ENCODE measurements at places on chromosomes 11 and 22.

GRCh38 chr22:44828193-44828592 is 75.8 kb downstream of the ARHGAP8 start:
- no peak for DNase-seq

- no peak for DNase-seq
Observed at GRCh38 chr11:76510060-76511047, 65.5 kb downstream of the EMSY start.

DNA sequence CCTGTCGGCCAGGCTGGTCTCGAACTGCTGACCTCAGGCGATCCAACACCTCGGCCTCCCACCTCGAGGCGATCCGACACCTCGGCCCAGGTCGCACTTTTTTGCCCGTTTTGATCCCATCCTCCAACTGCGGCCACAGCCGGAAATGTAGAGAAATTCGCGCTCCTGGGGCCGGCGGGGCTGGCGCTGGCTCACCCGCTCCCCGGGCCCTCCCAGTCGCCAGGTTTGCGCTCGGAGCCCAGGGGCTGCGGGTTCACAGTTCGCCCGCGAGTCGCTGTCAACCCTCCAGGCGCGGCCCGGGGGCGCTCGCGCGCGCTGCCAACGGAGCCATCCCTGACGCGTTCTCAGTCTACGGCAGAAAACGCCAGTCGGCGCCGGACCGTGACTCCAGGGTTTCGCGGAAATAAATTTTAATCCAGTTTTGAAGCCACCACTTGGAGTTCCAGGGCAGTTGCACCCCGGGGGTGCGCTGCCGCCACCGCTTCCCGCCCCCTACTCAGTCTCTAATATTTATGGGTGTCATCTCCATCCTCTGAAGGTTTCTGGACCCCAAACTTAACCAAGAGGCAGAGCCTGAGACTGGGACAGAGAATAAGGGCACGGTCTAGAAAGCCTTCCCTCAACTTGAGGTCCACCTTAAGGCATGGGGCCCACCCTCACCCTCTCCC is 1.5 kb upstream of the KLHDC7B start:
- peak; percentile 3 for DNase-seq

DNA sequence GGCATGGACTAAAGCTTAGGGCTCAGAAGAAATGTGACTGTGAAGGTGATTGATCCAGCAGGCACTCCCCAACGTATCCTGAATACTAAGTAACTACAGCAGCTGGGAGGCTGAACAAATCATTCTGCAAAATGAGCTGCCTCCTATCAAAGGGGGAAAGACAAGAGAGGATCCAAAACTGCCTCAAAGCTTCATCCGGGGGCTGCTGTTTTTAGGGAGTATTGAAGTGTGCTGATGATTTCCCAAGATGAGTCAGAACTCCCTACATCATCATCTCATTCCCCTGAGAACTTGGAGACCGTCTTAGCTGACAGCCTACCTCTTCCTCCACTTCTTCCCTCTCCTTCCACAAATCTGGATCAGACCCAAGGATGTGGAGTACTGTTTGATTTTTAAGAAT is 108.4 kb upstream of the GRAMD1B start:
- DNase-seq, result no peak

GRCh38 chr11:11472106-11472505 is 119.1 kb upstream of the CSNK2A3 start:
- peak; percentile 55 for DNase-seq

- DNase-seq, result no peak
Observed at GRCh38 chr22:30636226-30637077, 871 bp downstream of the SLC35E4 start.

GRCh38 chr22:45819305-45819704 is 147.7 kb downstream of the ATXN10 start:
- DNase-seq, result no peak

DNA sequence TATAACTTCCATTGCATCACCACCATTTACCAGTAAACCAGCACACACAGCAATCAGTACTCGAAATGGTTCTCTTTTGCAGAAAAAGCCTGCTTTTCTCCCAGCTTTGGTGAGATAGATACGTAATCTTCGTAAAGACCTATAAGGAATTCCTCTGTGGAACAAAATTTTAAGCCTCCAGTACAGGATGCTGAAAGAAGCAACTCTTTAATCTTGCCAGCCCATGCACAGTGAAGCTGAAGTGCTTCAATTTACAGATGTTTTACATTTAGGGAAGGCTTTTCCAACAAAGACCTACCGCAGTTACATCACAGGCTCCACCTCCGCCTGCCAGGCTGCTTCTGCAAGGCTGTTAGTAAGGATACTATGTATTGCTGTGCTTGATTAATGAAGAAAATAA is 1.9 kb downstream of the ELMOD1 start:
- DNase-seq, result no peak

GRCh38 chr22:45154383-45154782 is 9.3 kb upstream of the NUP50 start:
- DNase-seq, result no peak

- DNase-seq, result no peak
Observed at GRCh38 chr11:95516175-95516574, 273.4 kb downstream of the FAM76B start.

- DNase-seq, result no peak
Observed at GRCh38 chr22:20610757-20611156, 103.3 kb downstream of the MED15 start.

- DNase-seq, result no peak
Observed at GRCh38 chr11:1592628-1593027, 5.5 kb downstream of the KRTAP5-2 start.

DNA sequence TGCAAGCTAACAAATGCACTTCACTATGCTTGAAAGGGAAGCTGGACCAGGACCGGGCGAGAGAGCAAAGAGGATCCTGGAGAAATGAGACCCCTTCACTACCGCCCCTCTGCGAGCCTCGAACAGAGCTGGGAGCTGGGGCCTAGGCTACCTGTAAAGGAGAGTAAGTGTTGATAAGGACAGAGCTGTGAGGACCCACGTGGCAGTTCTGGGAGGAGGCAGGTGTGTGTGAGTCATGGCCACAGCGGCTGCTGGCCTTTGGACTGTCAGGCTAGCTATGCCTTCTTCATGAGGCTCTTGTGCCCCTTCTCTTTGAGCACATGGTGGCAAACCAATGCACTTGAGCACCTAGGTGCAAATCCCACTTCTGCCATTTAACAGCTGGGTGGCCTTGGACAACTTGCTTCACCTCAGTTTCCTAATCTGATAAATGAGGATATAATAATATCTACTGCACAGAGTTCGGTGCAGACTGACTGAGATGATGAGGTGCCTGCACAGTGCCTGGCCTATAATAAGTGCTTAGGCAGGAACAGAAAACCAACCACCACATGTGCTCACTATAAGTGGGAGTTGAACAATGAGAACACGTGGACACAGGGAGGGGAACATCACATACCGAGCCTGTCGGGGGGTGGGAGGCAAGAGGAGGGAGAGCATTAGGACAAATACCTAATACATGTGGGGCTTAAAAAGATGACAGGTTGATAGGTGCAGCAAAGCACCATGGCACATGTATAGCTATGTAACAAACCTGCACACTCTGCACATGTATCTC is 35.3 kb upstream of the KCNJ11 start:
- no peak for DNase-seq

GRCh38 chr11:110467556-110467955 is 37.8 kb downstream of the FDX1 start:
- peak; percentile 8 for DNase-seq

DNA sequence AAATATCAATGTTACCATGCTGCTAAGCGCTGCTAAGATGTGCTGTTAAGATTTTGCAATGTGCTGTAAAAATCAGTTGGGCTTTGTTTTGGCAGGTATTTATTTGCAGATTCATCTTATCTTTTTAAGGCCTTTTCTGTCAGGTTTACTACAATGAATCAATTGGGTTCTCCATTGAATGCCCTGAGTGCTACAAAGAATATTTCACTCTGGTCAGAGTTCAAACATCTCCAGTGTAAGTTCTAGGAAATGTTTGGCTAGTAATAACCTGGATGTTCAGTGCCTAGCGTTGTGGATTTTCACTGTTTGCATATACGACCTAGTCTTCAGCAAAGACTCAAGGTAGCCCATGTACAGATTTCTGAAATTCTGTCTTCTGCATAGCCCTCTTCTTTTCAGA is 36.0 kb downstream of the RSF1 start:
- no peak for DNase-seq
